ENCODE measurements at places on chromosomes 6 and 20.

GRCh38 chr6:80541181-80541580 lies 434.7 kb downstream of the BCKDHB start:
- no peak for DNase-seq

DNA sequence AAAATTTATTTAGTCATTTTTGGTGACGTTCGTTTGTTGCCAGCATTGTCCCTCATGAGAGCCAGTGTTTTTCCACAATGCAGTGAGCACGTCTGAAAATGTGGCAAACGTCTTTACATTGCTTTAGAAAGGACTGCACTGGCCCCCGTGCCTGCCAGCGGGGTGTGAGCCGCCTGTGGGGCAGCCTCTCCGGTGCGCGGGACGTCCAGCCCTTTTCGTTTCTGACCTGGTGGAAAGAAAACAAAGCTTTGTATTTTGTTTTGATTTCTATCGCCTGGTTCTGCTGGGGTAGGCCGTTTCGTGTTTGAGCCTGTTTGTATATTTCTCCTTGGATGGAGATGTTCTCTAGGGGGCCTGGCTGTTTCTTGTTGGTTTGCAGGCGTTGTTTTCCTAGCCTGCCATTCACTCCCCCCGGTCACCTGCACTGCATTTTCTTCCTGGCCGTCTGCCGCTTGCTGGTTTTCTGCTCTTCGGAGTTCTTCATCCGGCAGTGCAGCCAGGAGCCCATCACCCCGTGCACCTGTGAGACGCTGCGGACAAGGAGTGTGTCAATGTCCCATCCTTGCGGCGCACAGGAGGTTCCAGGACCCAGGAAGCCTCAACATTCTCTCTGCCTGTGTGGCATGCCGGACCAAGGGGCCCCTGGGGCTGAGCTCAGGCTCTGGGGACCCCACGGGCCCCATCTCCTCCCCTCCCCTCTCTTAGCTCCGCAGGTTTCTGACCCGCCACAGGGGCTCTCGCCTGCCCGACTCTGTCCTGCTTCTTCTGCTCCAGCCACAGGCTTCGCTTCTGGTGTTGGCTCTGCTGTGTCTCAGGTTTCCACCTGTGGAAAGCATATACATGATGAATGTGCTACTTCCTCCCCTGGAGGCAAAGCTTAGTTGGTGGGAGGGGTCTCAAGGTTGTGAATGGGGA lies 100.5 kb downstream of the CDH4 start:
- DNase-seq = no peak

DNA sequence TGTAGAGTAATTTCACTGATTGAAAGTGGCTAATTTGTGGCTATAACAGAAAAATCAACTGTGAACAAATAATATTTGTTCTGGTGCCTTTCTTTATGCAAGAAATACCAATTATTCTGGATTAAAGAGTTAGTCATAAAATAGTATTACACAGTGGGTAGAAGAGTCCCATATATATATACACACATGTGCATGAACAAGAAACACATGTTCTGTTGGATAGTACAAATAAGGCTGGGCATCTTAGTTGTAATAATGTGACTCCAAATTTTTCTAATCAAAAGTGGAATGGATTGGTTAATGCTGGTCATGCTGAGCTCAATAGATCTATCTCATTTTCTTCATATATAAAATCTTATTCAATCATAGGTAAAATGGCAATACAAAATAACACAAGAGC lies 179.4 kb downstream of the OGFRL1 start:
- DNase-seq = no peak

- no peak for DNase-seq
These were observed 11.5 kb downstream of the SRXN1 start for GRCh38 chr20:641516-641875.

- DNase-seq = no peak
These were observed 31.8 kb downstream of the CTCFL start for GRCh38 chr20:57493091-57493615.

DNA sequence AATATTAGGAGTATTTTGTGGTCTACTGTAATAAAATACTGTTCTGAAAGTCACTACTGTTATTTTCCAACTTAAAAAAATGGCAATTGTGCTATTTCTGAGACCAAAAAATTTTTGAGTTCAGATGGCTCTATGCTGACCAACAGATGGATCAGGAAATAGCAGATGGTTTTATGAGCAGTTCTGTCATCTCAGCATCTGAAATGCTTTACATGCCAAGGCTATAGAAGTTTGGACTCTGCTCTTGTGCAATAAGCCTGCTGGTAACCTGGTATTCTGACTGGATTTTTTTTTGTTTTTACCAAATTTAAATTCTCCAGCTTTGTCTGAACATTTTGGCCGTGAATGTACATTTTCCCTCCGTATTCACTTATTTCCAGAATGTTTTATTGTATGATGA lies 1127.5 kb downstream of the GRIK2 start:
- no peak for DNase-seq

- no peak for DNase-seq
These were observed 828 bp downstream of the ASCC3 start for GRCh38 chr6:100880149-100880852.

- no peak for DNase-seq
These were observed 128.5 kb upstream of the SALL4 start for GRCh38 chr20:51930775-51931174.

GRCh38 chr20:21273755-21274386 lies 29.3 kb upstream of the XRN2 start:
- DNase-seq = no peak

DNA sequence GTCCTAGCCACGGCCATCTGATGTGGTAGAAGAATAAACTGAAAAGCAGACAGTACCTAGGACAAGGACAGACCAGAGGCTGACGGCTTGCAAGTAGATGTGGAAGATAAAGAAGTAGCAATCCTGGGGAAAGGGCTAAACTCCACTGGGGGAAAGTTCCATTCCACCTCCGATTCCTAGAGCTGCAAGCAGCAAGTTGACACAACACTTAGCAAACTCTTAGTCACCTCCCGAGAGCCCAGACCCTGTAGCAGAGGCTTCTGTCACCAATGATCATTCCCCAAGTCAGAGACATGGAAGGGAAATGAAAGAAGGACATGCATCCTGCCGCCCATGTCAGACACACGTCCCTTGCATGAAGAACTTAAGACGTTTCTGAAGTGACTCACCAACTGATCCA lies 99.2 kb upstream of the RPS6KA2 start:
- no peak for DNase-seq

DNA sequence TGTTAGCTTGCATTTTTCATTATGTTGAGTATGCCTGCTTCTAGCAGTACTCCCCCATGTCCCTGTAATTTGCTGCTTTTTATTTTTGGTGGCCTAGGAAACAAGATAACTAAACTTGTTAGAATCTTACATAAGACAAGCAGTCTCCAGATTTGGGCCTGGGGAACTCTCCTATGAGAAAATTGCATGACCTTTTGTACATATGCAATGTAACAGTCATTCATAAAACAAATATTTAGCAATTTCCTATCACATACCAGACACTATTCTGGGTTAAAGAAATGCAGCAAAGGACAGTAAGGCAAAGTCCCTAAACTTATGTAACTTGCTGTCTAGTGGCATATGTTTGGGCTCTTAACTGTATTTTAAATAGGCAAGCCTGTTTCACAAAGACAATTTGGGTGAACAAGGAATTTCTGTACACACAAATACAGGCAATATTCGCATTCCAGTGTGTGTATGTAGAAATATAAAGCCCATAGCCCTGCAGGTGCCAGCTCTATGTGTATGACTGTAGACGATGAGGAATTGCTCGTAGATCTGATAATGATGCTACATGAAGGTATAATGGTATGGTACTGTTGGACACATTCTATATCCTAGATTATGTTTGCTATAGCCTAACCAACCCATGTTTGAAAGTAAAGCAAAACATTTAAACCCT lies 305.2 kb upstream of the CITED2 start:
- peak; percentile 23 for DNase-seq

GRCh38 chr6:43275801-43276576 lies 22.1 kb upstream of the SLC22A7 start:
- DNase-seq = no peak

- peak; percentile 5 for DNase-seq
These were observed 16.5 kb upstream of the GPR6 start for GRCh38 chr6:109961611-109962041.

GRCh38 chr6:25578538-25578937 lies 73.5 kb upstream of the SCGN start:
- no peak for DNase-seq

GRCh38 chr6:14138701-14139215 lies 21.2 kb downstream of the CD83 start:
- no peak for DNase-seq

GRCh38 chr20:4949833-4950178 lies 51.5 kb downstream of the SLC23A2 start:
- DNase-seq = no peak

DNA sequence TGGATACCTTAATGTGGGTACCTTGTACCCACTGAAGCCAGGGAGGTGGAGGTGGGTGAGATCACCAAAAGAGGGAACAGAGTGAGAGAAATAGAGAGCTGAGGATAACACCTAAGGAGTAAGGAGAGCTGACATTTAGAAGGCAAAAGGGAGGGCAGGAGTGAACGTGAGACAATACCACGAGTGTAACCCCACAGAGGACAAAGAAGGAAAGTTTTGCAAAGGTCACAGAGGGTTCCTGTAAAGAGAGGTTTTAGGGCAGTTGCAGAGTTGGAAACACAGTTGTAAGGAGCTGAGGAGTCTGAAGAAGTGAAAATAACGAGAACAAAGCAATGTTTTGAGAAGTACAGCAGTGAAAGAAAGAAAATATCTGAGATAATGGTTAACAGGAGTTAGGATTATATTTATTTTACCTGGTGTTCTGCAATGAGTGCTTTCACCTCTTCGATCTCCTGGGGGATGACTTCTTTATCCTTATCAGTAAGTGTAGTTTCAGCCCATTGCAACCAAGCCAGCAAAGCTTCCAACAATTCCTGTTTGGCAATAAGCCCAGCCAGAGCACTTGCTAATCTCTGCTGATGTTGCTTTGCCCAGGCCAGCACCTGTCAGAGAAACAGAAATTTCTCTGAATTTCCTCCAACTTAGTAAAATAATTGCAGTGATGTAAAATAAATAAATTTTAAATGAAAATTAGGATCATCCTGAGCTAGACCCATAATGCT lies 166.8 kb downstream of the DST start:
- DNase-seq = no peak

- DNase-seq = no peak
These were observed 21.6 kb downstream of the UQCC2 start for GRCh38 chr6:33689879-33690278.

DNA sequence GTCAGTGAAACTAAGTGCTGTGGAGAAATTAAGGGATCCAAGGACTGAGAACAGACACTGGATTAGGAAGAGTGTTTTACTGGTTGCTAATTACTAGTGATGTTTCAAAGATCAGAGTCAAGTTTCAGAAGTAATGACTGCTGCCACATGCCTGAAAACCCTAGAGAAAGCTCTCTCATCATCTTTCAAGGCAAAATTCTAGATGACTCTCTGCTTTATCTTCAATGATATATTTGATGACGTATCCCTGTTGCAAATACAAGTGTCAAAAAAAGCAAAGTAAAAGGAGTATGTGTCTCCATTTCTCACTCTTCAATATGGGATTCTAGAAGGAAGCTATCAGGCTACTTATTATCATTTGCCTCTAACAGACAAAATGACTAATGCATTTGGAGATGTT lies 38.0 kb downstream of the HMGCLL1 start:
- no peak for DNase-seq

DNA sequence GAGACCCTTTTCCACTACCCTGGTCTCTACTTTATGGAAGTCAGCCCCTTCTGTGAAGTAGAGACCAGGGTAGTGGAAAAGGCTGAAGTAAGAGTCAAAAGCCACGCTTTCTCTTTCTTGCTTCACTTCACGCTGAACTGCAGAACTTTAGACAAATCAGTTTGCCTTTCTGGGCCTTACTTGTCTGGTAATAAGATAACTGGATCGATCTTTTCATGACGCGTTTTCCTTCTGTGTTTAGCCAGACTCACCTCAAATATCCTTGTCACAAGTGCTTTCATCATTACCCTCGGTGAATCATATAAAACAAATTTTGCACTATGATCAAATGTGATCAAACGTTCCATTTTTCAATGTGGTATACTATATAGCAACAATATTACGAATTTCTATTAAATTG lies 170.7 kb downstream of the CLIC5 start:
- no peak for DNase-seq

DNA sequence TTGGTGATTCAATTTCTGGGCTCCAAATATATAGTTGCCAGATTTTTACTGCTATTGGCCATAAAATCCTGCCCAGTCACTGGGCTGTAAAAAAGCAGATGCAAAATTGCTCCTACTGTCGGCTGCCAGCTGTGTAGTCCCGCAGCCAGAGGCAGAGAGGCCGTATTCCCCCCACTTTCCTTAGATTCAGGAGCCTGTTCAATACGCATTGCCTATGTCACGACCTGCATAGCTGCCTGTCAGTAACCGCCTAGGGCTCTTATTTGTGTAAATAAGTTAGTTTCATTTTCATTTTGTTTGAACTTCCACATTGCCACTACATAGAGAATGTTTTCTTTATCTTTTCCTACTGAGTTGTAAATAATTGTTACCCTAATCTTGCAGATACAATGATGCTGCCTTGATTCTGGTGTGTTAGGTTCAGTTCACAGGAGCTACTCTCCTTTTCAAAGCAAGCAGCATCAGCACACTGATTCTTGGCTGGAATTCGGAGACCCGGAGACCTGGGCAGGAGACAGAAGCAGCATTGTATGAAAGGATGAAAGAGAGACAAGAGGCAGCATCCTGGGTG lies 46.0 kb upstream of the UST start:
- no peak for DNase-seq

- DNase-seq = no peak
These were observed 597.9 kb downstream of the RNF144B start for GRCh38 chr6:18985061-18985460.

GRCh38 chr20:13102694-13103093 lies 93.9 kb downstream of the SPTLC3 start:
- no peak for DNase-seq

DNA sequence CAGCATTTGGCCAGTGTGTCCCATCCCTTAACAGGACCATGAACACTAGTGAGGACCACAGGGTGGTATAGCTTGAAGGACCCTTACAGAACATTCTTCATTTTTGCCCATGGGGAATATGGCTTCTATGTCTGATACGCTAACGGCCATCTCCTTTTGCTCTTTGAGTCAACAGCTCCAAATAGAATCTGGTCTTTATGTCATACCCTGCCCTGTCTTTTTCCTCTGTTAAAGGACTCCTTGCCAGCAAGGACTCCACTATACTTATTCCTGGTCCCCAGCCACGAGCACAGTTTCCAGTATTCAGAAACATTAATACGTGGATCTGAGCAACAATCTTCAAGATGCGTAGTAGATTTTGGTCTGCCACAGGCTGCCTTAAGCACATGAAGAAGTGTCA lies 22.5 kb downstream of the SERPINB1 start:
- no peak for DNase-seq

GRCh38 chr6:10401632-10402223 lies 13.1 kb downstream of the TFAP2A start:
- DNase-seq = no peak

GRCh38 chr6:32839356-32839755 lies 817 bp upstream of the TAP2 start:
- no peak for DNase-seq

- no peak for DNase-seq
These were observed 15.9 kb downstream of the OR2A4 start for GRCh38 chr6:131685266-131685780.

- no peak for DNase-seq
These were observed 238.8 kb downstream of the TSHZ2 start for GRCh38 chr20:53210931-53211330.

- DNase-seq = no peak
These were observed 133.6 kb downstream of the RALGAPA2 start for GRCh38 chr20:20578838-20579237.

GRCh38 chr20:35599776-35600120 lies 15.9 kb upstream of the SPAG4 start:
- DNase-seq = no peak
